ENCODE measurements at places on chromosomes 3 and 15.

GRCh38 chr3:39180546-39181346 is 11.6 kb downstream of the XIRP1 start:
- DNase-seq = peak; percentile 74

GRCh38 chr3:173869766-173870165 is 472.2 kb downstream of the NLGN1 start:
- no peak for DNase-seq

GRCh38 chr3:60017631-60018030 is 967.8 kb upstream of the CFAP20DC start:
- no peak for DNase-seq

- peak; percentile 74 for DNase-seq
These were observed 50.7 kb downstream of the FAM43A start for GRCh38 chr3:194736277-194736895.

- no peak for DNase-seq
These were observed 63.6 kb upstream of the THBS1 start for GRCh38 chr15:39517122-39517855.

GRCh38 chr3:189567322-189567721 is 63.9 kb upstream of the TP63 start:
- DNase-seq = no peak

DNA sequence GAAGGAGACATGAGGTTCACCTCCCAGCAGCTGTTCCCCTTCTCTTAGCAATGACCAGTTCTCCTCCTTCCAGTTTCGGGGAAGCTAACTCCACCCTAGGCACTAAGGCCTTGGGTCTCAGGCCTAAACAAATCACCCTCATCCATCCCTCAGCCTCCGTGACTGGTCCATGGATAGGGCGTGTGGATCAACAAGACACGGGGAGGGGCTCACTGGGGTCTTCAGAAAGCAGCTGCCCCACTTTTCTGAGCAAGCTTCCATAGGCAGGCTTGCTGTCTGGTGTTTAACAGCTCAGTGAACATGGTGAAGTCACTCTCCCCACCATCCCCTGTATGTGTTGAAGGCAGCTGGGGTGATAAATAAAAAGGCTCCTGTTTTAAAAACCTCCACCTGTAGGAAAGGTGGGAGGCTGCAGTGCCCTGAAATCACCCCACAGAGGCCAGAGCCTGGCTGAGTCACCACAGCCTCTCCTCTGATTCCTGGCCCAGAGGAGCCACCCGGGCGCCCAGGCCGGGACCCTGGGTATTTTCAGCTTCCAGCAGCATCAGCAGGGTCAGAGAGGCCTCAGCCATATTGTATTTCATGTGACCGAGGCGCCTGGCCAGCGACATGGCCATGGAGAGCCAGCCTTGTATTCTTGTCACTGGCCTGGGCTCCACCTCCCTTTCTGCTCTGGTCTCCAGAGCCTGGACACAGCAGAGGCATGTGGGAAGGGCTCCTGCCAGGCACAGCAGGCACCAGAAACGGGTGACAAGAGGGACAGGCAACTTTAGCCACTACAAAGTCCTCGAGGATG is 60.3 kb upstream of the HERC1 start:
- DNase-seq = peak; percentile 44

- no peak for DNase-seq
These were observed 36.5 kb upstream of the ZMAT3 start for GRCh38 chr3:179108086-179108485.

- DNase-seq = no peak
These were observed 2.5 kb upstream of the AQP9 start for GRCh38 chr15:58135511-58136174.

DNA sequence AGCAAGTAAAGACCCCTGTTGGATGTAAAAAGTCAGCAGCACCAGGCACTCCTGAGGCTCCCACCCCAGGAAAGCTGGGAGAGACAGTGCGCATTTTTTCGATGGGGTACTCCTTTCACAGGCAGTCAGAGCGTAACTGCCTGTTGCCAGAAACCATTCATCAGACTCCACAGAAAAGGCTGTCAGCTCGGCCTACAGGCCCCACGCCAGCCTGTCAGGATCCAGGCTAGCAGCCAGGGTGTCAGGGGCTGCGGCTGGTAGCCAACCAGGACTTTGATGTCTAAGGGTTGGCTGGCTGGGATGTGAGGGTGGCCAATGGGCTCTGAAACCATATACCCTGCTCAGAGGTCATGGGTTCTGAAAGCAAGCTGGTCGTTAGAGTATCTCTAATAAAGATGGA is 164.5 kb downstream of the WNT5A start:
- no peak for DNase-seq

DNA sequence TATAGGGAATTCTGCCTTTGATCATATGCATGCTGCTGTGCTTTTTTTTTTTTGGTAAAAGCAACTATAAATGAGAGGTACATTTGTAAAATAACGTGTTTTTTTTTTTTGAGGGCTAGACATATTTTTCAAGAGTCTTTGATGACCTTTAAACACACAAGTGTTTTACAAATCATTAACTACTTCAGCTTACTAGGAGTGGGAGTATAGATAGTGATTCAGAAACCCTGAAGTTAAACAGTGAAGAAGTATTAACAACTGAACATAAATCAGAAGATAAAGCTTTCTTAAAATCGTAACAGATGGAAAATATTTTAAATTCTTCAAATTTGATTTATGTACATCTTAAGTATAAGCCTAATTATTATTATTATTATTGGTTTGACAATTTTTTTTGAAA is 2.9 kb upstream of the GMNC start:
- no peak for DNase-seq

- DNase-seq = peak; percentile 90
These were observed at the start of the genes NOP10 and NUTM1 for GRCh38 chr15:34342737-34343575. Gene NOP10 (minus strand): TSS chr15:34343136. CDS start chr15:34343073, 63 bp downstream. Gene NUTM1 (plus strand): TSS chr15:34343315. CDS start chr15:34343697, 382 bp downstream.

- DNase-seq = no peak
These were observed 92.8 kb downstream of the FOXP1 start for GRCh38 chr3:71490692-71491091.

DNA sequence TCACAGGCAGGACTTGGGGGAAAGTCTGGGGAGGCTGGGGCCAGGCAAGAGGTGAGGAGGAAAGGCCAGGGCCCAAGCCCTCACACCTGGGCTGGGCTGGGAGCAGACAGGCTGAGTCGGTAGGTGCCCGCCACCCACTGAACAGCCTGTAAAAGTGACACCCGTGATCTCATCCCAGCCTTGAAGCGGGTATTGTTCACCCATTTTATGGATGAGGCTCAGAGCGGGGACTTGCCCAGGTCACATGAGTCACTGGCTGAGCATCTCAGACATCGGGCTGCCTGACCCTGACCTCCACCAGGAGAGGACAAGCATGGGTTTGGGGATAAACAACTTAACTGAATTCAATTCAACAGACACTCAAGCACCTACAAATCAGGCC is 52.0 kb upstream of the CTSH start:
- no peak for DNase-seq

GRCh38 chr3:59821274-59821673 is 771.4 kb upstream of the CFAP20DC start:
- DNase-seq = no peak

- DNase-seq = no peak
These were observed 58.5 kb upstream of the UTS2B start for GRCh38 chr3:191388823-191389222.

All from inflammatory macrophage treated with lipopolysaccharide for 4 hours (primary cell).